ENCODE measurements at places on chromosomes 4 and X.

- no peak for DNase-seq
Observed at GRCh38 chr4:169899295-169899694, 126.9 kb downstream of the MFAP3L start.

DNA sequence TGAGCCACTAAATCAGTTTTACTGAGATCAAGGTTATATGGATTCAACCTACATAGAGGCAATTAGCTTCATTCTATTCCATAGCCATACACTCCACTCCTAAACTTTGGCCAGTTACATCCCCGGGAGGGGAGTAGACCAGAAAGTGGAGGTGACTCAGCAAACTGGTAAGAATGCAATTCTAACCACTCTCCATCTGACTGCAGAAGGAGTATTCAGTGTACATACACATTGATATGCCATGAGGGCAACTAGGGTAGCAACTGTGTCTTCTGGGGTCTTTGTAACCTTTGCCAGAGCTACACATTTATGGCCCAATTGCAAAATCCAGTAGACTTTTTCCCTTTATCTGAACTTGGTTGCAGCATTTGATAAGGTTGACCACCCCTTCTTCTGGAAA, 7.6 kb downstream of the SLC25A43 start:
- no peak for DNase-seq

- no peak for DNase-seq
Observed at GRCh38 chrX:39487166-39487968, 610.4 kb downstream of the BCOR start.

DNA sequence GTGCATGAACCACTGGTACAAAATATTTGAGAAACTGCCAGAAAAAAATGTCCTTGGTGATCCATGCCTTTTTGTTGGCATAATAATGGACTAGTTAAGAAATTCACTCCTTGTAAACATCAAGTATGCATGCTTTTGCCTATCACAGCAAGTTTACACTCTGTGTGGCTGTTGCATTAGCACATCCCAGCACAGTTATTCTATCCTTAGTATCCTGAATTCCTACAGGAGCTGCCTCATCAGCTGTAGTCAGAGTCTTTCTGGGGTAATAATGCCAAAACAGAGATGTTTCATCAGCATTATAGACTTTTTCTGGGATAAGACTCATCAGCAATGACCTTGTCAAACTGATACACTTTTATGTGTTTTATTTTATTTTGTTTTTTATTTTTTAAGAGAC, 82.8 kb downstream of the CHIC2 start:
- no peak for DNase-seq

DNA sequence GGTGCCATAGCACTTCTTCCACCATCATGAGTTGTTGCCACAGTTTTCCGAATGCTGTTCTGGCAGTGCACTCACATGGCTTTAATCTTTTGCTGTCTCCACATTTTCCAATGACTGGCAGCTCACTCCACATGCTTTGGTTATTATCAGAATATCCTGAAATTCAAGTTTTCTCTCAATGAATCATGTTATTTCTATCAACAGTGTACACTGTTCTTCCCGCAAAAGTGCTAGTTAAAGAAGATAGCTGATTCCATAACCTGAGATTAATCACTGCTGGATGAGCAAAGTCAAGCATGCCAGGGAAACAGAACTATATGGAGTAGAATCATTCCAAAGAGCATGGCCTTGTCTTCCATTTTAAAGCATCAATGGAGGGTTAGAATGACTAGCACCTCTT, 14.6 kb upstream of the IL13RA2 start:
- DNase-seq, result no peak

- DNase-seq, result no peak
Observed at GRCh38 chrX:96764864-96765263, 80.2 kb downstream of the DIAPH2 start.

GRCh38 chrX:154040863-154041262, 21.2 kb upstream of the IRAK1 start:
- no peak for DNase-seq

GRCh38 chrX:45449982-45450381, 249.3 kb upstream of the DIPK2B start:
- DNase-seq, result no peak

- no peak for DNase-seq
Observed at GRCh38 chr4:42626629-42627146, 30.2 kb downstream of the ATP8A1 start.

DNA sequence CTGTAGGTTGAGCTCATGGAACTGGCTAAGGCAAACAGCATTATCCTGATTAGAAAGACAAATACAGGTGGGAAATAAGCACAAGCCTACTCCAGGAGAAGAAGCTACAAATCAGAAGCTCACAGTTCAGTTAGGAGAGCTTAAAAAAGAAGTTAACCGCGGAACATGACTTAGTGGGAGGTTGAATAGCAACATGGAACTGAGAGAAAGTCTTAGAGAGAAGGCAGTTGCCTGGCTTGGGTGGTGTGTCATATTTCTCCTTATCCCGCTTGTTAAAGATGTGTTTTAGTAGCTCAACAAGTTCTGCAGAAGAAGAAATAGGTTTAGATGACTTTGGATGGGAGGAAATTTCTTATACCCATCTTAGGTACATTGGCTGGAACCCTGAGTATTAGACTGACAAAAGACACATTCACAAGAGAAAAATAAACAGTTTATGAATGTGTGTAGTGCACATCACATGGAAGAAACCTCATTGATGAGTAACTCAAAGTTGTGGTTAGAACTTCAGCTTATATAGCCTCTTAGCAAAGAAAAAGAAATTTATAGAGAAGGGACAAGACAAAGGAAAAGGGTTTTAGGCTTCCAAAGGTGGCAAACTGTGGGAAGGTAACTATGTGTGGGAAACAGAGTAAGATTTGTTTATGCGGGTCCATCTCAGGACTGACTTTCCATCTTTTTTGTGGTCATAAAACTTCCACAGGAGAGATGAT, 37.4 kb upstream of the RXFP1 start:
- DNase-seq, result no peak

DNA sequence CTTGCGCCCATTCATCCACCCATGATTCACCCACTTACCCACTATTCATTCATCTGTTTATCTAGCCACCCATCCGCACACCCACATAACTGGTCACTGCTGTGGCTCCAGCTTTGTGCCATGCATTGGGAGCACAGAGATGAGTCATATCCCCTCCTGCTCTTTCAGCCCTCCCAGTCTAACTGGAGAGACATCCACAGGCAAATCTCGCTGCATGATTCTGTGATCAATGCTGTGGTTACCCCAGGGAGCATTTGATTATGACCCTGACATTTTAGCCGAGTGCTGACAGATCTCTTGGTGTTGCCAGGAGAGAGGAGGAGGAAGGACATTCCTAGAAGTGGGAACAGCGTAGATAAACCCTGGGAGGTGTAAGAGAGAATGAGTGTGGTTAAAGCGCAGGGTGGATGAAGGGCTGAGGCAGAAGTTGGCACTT, 10.4 kb upstream of the PORCN start:
- DNase-seq, result no peak

DNA sequence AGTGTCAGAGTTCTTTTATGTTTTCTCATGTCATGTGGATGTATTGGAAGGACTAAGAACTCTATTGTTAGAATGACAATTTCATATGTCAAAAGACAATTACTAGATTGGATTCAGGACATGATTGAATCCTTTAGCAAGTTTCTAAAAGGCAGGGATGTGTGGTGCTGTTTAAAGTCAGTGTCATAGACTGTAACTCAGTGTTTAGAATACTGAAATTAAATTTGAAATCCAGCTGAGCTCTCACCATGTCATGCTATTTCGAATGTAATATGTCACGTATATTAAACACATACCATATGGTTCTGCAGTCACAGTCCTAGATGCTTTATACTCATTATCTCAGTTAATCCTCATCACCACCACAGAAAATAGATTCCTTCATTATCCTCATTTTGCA, 7.8 kb downstream of the GUCY1B1 start:
- DNase-seq, result no peak

GRCh38 chr4:174201871-174202270, 81.6 kb downstream of the FBXO8 start:
- no peak for DNase-seq

GRCh38 chrX:121456315-121456714, 408.9 kb downstream of the GLUD2 start:
- no peak for DNase-seq

DNA sequence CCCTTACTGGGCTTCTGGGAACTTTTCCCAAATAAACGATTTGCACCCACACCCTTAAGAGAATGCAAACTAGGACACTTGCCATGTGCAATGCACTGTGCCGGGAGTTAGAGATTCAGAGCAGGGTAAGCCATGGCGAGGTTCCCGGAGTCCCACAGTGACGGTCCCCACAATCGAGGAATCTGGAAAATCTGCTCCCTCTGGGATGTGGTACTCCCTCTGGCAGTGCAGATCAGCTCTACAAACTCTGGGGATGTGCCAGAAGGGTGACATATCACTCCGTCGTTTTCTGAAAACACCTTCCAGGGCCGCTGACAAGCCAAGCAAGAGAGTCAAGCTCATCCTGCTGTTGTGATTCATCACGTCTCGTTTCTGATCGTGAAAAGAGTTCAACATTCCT, 537.5 kb downstream of the BCOR start:
- no peak for DNase-seq
